ENCODE measurements at places on chromosomes 6 and 20. TPM values are rescaled to one million over a fixed set of nuclear protein-coding genes. Genes with fewer than 3 reads are reported as not detected.

DNA sequence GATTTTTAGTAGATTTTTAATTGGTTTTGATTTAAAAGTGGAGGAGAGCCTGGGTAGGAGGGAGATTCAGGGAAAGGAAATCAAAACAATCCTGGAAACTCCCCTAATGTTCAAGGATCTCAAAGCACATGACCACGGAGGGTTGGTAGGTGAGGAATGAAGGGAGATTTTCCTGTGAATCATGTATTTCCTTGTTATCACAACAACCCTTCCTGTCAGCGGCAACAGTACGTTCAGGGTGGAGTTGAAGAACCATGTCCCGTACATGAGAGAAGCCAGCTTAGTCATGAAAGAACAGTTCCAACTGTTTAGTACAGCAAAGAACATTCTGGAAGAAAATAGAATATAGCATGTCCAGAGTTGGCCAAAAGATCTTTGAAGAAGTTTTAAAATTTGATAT is 79.4 kb upstream of the SCAF8 start:
- H3K4me1 ChIP-seq: no peaks in the 10 kb centered on the region
- DNase-seq: no peak
- no peaks in the 10 kb centered on the region for H3K27me3 ChIP-seq

DNA sequence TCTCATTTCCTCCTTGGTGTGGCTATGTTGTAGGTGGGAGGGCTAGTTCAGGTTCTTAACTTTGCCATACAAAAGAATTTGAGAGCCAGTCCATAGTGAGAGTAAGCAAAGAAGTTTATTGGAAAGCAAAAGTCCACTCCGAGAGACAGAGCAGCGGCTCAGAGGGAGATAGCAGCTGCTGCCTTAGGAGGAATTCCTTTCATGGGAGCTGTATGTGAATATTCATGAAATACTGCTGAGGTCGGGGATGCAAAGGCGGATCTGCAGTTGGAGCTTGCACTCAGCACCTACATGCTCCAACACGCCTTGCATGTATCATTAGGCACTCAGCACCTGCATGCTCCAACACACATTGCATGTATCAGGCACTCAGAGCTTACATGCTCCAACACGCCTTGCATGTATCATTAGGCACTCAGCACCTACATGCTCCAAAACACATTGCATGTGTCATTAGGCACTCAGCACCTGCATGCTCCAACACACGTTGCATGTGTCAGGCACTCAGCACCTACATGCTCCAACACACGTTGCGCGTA is 54.9 kb downstream of the CDH4 start:
- H3K4me3 ChIP-seq: no peak overlapping the region
- no peaks in the 10 kb centered on the region for H3K36me3 ChIP-seq
- no peak for DNase-seq

DNA sequence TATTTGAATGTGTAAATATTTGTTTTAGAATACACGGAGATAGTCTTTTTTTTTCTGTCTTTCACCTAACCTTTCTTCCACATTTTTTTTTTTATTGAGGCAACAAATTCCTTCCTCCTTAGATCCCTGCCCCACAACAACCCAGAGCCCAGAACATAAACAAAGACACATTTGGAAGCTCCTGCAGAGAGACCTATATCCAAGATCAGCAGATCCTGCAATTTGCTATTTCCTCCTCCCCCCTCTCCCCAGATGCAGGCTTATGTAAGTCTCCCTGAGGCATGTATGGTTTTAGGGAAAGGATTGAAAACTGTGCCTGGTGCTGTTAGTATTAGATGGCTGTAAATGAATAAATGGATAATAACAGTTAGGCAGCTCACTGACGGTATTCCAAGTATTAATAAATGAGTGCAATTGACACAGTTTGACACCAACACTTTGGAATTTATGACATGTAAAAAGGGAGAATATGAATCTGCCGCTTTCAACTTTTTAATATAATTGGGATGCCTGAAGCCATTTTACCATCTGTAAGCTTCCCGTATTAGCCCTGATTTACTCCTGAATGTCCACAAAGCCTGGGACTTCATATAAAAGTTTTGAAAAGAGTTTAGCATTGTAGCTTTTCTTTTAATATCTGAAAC is 608.3 kb upstream of the CITED2 start:
- DNase-seq: no peak
- no peaks in the 10 kb centered on the region for H3K27me3 ChIP-seq
- H3K27ac ChIP-seq: peak overlapping the region; percentile 71
- H3K4me3 ChIP-seq: no peak overlapping the region
- no peaks in the 10 kb centered on the region for H3K36me3 ChIP-seq

DPPA5 gene
- not detected for total RNA-seq

- H3K4me3 ChIP-seq: no peak overlapping the region
- no peaks in the 10 kb centered on the region for H3K27me3 ChIP-seq
- DNase-seq: no peak
- H3K27ac ChIP-seq: no peak overlapping the region
- H3K4me1 ChIP-seq: no peaks in the 10 kb centered on the region
Observed at GRCh38 chr6:101711518-101711917, 318.0 kb downstream of the GRIK2 start.

- no peak overlapping the region for H3K4me3 ChIP-seq
- no peak overlapping the region for H3K27ac ChIP-seq
- no peaks in the 10 kb centered on the region for H3K36me3 ChIP-seq
- no peaks in the 10 kb centered on the region for H3K27me3 ChIP-seq
Observed at GRCh38 chr6:136676075-136676474, 116.2 kb downstream of the MAP3K5 start.

PXMP4 gene
- total RNA-seq: 9.1 TPM

GRCh38 chr6:55968926-55969325 is 93.5 kb upstream of the BMP5 start:
- no peaks in the 10 kb centered on the region for H3K27me3 ChIP-seq
- H3K36me3 ChIP-seq: no peaks in the 10 kb centered on the region
- DNase-seq: no peak
- H3K4me3 ChIP-seq: no peak overlapping the region

- no peak overlapping the region for H3K4me3 ChIP-seq
- no peaks in the 10 kb centered on the region for H3K36me3 ChIP-seq
- no peaks in the 10 kb centered on the region for H3K4me1 ChIP-seq
- peaks cover 32% of the 10 kb centered on the region for H3K27me3 ChIP-seq
- DNase-seq: no peak
- no peak overlapping the region for H3K27ac ChIP-seq
Observed at GRCh38 chr20:988272-988671, 13.8 kb downstream of the RSPO4 start.

CYP39A1 gene
- total RNA-seq: 6.9 TPM

- H3K4me3 ChIP-seq: no peak overlapping the region
- H3K36me3 ChIP-seq: no peaks in the 10 kb centered on the region
- no peak overlapping the region for H3K27ac ChIP-seq
- DNase-seq: peak; percentile 21
Observed at GRCh38 chr20:40160097-40160550, 528.9 kb downstream of the MAFB start.

DNA sequence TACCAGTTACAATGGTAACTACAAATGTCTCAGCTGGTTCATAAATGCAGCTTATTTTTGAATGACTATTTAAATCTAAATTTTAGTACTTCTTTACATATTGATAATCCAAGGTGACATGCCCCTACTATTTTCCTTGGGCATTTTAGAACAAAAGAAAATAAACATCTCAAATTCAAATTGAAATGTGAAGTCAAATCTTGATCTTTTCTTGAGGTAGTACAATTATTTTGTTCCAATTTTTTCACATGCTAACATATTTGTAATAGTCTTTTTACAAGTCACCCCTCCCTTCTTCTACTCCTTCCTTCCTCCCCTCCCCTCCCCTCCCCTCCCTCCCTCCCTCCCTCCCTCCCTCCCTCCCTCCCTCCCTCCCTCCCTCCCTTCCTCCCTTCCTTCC is 370.1 kb upstream of the MMS22L start:
- no peak overlapping the region for H3K27ac ChIP-seq
- H3K36me3 ChIP-seq: no peaks in the 10 kb centered on the region
- no peak overlapping the region for H3K4me3 ChIP-seq
- H3K27me3 ChIP-seq: no peaks in the 10 kb centered on the region

DNA sequence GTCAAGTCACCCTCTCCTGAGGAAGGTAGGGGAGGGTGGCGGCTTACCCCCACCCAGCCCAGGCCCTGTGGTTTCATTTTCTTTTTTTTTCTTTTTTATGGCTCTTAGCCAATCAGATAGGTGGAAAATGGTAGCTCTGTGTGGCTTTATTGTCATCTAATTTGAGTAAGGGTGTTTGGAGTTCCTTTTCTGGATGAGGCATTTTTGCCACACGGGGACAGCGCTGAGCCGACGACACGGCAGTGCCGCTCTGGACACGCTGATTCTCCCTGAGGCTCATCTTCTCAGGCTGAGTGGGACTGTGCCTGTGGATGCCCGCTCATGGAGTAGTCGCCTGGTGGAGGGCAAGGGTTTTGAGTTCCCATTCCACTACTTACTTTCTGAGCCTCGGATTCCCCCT is 37.6 kb upstream of the ANGPT4 start:
- H3K36me3 ChIP-seq: no peaks in the 10 kb centered on the region
- H3K27ac ChIP-seq: no peak overlapping the region
- H3K4me1 ChIP-seq: no peaks in the 10 kb centered on the region

CNKSR3 gene
- total RNA-seq: 8.6 TPM

DNA sequence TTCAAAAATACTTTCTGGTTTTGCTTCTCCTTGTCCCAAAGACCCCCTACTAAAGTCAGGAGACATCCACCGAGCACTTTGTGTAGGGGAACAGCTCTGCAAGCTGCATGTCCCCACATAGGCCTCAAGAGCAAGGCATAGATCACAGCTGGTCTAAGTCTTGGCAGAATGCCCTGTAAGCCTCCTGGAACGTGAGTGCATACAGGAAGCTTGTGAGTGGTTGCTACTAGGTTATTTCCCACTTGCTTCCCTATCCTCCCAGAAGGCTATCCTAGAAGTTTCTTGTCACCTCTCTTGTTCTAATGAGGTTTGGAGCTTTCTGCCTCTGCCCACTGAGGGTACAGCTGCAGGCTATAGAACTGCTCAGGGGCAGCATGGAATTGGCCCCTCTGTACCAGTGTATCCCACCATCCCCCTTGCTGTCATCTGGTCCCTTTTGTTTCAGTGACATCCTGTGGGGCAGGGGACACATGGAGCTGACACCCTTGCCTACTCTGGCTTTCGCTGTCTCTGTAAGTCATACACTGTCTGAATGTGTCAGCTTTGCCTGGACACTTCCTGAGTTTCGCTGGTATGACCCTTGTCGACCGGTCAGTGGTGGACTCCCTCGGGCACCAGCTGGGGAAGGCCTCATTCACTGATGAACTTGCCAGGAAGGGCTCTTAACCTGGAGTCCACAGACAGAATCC is 35.6 kb upstream of the KCNK16 start:
- no peak for DNase-seq
- no peaks in the 10 kb centered on the region for H3K4me1 ChIP-seq
- H3K27me3 ChIP-seq: no peaks in the 10 kb centered on the region

CLPSL2 gene
- total RNA-seq: 2.3 TPM

PAK5 gene
- 0.66 TPM for total RNA-seq

TP53TG5 gene
- not detected for total RNA-seq

GJA10 gene
- total RNA-seq: not detected

- H3K36me3 ChIP-seq: no peaks in the 10 kb centered on the region
- no peak for DNase-seq
- H3K27ac ChIP-seq: peak overlapping the region; percentile 15
- no peaks in the 10 kb centered on the region for H3K4me1 ChIP-seq
- no peaks in the 10 kb centered on the region for H3K27me3 ChIP-seq
Observed at GRCh38 chr6:136586295-136586694, 36.1 kb upstream of the MAP7 start.

MUCL3 gene
- total RNA-seq: not detected

COX4I2 gene
- total RNA-seq: not detected

DNA sequence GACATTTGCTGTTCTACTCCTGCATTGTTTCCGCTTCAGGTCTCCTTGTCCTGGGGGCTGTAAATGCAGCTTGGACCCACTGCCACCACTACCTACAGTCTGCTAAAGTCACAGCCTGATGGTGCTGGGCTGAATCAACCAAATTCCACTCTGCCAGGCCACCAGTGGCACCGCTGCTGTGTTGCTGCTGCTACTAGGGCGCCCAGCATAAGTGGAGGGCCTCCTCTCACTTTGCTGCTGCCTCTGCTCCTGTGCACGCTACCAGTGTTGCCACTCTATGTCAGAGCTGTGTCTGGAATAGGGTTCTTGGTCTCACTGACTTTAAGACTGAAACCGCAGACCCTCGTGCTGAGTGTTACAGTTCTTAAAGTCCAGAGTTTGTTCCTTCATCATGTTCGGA is 1.4 kb upstream of the SSR1 start:
- H3K27me3 ChIP-seq: no peaks in the 10 kb centered on the region
- H3K27ac ChIP-seq: no peak overlapping the region

DNA sequence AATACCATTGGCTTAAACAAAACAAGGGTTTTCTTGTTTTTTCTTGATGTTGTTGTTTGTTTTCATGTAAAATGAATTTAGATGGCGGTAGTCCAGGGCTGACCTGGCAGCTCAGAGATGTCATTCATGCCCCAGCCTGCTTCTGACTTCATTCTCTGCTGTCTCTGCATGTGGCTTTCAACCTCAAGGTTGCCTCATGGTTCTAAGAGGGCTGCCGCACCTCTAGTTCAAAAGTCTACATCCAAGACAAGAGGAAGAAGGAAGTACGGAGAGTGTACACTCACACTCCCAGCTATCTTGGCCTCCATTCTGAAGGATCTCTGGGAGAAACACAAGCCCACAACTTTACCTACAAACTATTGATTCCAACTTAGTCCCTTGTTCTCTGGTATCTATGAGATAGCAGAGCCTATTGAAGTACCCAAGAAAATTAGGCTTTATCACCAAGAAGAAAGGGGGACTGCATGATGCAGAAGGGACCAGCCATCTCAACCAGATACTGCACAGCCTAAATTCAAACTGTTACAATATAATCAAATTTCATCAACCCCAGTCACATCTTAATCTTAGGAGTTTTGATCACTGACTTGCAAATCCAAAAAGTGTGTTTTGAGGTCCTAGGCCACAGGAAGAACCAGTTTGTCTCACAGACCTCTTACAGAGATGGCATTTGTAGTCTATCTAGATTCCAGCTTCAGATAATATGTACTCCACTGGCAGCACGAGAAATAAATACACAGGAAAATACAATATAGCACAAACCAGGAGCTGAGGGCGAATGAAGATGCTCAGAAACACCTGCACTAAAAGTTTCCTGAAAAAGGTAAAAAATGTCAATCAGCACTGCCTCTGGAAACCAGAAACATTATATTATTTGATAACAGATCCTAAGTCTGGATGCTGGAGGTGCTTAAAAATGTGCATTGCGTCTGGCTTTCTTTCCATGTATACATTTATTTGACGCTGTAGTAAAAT is 866 bp upstream of the BTN3A3 start:
- H3K27me3 ChIP-seq: no peaks in the 10 kb centered on the region
- no peaks in the 10 kb centered on the region for H3K36me3 ChIP-seq
- peak overlapping the region; percentile 52 for H3K4me3 ChIP-seq

DNA sequence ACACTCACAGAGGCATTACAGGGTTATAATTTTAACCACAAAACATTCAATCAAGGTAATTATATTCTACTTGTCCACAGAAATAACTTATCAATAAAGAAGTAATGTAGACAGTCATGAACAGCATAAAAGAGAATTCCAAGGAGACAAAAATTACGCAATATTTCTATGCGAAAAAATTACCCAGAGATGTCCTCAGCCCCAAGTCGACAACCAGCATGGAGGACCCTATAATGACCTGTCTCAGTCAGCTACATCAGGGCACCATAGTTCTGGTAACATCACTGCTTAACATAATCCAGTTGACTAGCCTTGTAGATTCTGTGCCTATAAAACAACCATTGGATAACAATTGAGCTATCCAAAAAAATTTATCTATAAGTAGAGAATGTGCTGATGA is 579.8 kb downstream of the PRKN start:
- H3K4me1 ChIP-seq: no peaks in the 10 kb centered on the region
- H3K36me3 ChIP-seq: no peaks in the 10 kb centered on the region
- no peaks in the 10 kb centered on the region for H3K27me3 ChIP-seq

Data from breast epithelium (tissue), 4 donors.